ENCODE measurements at places on chromosomes 2 and 18. TPM values are rescaled to one million over a fixed set of nuclear protein-coding genes. Genes with fewer than 3 reads are reported as not detected.

LYG1 gene
- total RNA-seq = 0.99 TPM

DSG1 gene
- total RNA-seq = not detected

- H3K27ac ChIP-seq = no peak overlapping the region
- no peak for DNase-seq
- no peaks in the 10 kb centered on the region for H3K27me3 ChIP-seq
- peaks cover 5% of the 10 kb centered on the region for H3K4me1 ChIP-seq
- no peak overlapping the region for H3K4me3 ChIP-seq
These were observed 104.3 kb downstream of the ABCA12 start for GRCh38 chr2:215034154-215034553.

DNA sequence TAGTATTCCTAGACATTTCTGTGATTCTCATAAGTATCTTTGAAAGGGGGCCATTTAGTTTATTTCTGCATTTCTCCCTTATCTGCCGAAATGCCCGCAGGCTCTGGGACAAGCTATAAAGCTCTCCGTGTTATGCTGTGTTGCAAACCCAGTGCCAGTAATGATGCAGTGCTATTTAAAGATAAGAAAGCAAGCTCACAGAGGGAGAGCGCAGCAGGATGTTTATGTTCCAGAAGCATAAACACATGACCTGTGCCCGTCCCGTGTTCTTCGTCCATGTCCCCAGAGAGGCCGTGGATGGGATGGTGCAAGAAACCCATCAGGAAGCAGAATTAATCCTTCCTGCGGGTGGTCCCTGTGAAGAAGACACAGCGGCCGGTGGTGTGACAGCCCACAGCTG is 99.4 kb downstream of the NEDD4L start:
- DNase-seq = no peak
- peaks cover 1% of the 10 kb centered on the region for H3K36me3 ChIP-seq
- no peaks in the 10 kb centered on the region for H3K27me3 ChIP-seq
- H3K4me3 ChIP-seq = no peak overlapping the region
- H3K27ac ChIP-seq = peak overlapping the region; percentile 74

GRCh38 chr2:127572841-127573240 is 37.4 kb downstream of the MYO7B start:
- no peak overlapping the region for H3K27ac ChIP-seq
- no peak for DNase-seq
- peaks cover 65% of the 10 kb centered on the region for H3K4me1 ChIP-seq
- H3K27me3 ChIP-seq = no peaks in the 10 kb centered on the region
- no peaks in the 10 kb centered on the region for H3K36me3 ChIP-seq

GRCh38 chr2:189608170-189608569 is 27.6 kb upstream of the SLC40A1 start:
- peaks cover 9% of the 10 kb centered on the region for H3K4me1 ChIP-seq
- no peaks in the 10 kb centered on the region for H3K36me3 ChIP-seq
- DNase-seq = no peak
- H3K27ac ChIP-seq = no peak overlapping the region
- H3K27me3 ChIP-seq = no peaks in the 10 kb centered on the region

DNA sequence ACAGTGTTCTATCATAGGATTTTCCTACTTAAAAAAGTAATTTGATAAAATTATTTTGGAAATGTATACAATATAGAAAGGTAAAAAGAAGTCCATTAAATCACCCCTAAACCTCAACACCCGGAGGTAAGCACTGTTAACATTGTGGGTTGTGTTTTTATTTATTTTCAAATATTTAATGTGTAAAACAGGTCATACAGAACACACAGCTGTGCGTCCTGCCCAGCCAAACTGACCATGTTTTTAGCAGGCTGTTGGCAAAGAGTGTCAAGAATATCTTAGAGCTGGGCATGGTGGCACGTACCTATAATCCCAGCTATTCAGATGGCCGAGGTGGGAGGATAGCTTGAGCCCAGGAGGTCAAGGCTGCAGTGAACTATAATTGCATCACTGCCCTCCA is 78.8 kb upstream of the ZNF532 start:
- peaks cover 71% of the 10 kb centered on the region for H3K4me1 ChIP-seq
- no peak for DNase-seq
- H3K36me3 ChIP-seq = no peaks in the 10 kb centered on the region
- H3K4me3 ChIP-seq = no peak overlapping the region
- H3K27me3 ChIP-seq = no peaks in the 10 kb centered on the region

DNA sequence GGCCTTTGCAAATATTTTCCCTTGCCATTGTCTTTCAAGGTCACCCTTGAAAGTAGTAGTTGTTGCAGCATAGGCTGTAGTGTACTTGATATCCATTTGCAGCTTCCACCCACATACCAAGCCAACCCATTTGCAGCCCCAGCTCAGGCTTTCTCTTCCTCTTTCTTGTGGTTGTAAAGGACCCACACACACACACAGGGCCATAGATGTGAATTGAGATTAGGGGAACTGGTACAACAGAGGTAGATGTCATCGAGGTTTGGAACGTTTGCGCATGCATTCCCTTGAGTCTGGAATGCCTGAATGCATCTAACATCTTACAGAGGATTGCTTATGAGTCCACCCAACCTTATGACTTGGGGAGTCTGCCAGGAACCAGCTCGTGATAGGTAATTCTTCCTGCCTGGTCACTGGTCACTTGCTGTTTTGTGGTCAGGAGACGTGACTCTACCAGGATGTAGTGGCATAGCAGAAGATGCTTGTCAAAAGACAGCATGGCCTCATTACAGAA is 91.9 kb downstream of the MRPS9 start:
- DNase-seq = no peak
- peaks cover 11% of the 10 kb centered on the region for H3K27me3 ChIP-seq
- no peaks in the 10 kb centered on the region for H3K36me3 ChIP-seq
- H3K4me1 ChIP-seq = peaks cover 9% of the 10 kb centered on the region
- H3K4me3 ChIP-seq = no peak overlapping the region
- H3K27ac ChIP-seq = no peak overlapping the region

Measured in chondrocyte (in vitro differentiated cells).